ENCODE measurements at places on chromosomes 16 and 17.

GRCh38 chr17:77107506-77108433, 33.0 kb upstream of the SEC14L1 start:
- DNase-seq: peak; percentile 74

DNA sequence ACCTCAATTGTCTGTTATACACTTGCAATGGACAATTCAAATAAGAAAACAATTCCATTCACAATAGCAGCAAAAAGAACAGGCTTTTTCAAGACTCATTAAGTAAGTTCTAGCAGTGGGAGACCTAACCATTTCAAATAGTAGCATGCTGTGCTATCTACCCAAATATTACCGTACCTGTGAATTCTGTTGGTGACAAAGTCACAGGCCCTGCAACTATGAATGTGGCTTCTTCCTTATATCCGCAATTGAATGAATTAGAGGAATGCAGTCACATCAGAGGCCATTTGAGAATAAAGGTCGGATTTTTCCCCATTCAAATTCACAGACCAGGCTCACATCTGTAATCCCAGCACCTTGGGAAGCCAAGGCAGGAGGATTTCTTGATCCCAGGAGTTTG, 800 bp upstream of the NME4 start:
- DNase-seq: no peak

- no peak for DNase-seq
Measured at GRCh38 chr17:81117672-81118198, 47.6 kb upstream of the PVALEF start.

DNA sequence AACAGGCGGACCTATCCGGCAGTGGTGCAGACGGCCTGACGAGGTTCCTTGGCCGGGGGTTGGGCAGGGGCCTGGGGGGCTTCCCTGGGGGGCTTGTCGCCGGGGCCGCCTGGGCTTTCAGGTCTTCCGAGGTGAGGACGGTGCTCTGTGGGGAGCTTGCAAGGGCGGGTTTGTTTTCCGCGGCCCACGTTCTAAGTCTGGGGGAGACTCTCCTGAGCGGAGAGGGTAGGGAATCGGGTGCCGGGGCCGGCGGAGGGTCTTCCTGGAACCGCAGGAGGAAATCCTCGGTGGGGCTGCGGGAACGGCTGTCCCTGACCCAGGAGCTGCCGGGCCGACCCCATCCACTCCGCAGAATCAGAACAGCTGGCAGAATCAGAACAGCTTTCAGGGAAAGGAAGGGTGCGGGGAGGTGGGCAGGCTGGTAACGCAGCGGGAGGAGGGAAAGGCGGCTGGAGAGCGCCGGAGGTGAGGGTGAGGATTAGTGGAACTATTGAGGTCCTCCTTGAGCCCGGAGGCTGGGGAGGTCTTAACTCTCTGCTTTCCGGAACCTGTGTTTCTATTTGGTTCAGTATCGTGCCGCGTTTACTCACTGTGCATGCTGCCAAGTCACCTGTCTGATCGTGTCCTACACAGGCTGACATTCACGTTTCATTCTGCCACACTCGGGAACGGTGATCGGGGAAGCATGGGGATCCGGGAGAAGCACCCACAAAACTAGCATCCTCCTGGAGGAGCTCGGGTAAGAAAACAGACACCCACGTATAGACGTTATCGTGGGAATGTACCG, 28.9 kb downstream of the CPSF4L start:
- DNase-seq: peak; percentile 48

DNA sequence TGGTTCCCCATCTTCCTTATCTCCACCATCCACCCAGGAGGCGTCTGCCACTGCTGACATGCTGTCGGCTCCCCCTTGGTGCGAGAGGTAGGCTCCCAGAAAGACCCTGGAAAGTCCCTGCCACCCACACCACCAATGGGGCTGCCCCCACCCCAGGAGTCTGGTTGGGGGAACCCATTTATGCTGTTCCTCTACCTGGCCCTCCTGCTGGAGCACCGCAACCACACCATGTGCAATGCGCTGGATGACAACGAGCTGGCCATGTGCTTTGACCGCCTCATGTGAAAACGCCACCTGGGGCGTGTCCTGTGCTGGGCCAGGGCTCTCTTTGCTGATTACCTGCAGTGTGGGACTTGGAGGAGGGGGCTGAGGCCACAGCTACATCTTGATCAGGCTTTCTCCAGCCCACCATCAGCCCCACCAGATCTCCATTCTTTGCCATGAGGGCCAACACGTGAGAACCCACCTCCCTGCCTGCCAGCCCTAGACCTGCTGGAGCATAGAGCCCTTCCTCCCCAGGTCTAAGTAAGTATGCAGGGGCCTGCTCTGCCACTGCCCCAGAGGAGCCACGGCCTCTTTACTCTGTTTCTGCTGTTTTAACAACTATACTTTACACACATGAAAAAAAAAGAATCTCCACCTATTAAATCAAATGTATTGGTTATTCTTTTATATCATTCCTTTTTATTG, 7.9 kb upstream of the ALDH3A1 start:
- no peak for DNase-seq

DNA sequence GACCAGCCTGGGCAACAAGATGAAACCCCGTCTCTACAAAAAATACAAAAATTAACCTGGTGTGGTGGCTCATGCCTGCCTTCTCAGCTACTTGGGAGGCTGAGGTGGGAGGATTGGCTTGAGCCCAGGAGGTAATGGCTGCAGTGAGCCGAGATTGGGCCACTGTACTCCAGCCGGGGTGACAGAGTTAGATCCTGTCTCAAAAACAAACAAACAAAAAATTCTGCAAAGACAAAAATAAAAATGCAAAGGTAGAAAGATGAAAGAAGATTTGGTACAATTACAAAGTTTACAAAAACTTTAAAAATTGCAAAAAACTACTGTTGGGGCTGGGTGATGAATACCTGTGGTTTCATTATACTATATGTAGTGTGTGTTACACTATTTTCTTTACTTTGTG, 5.5 kb upstream of the CDH1 start:
- DNase-seq: no peak

DNA sequence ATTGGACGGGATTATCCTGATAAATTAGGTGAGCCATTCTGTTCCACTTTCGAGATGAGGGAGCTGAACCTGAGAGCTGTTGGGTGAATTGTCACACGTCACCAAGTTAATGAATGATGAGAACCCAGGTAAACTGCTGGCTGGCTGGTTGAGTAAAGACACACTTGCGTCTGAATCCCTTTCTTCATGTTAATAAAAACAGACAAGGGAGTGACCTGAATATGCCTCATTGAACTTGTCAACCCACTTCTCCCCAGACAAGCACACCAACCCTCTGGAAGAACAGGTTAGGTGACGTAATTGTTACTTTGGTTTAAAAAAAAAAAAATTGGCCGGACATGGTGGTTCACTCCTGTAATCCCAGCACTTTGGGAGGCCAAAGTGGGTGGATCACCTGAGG, 400.9 kb upstream of the CDH5 start:
- no peak for DNase-seq

DNA sequence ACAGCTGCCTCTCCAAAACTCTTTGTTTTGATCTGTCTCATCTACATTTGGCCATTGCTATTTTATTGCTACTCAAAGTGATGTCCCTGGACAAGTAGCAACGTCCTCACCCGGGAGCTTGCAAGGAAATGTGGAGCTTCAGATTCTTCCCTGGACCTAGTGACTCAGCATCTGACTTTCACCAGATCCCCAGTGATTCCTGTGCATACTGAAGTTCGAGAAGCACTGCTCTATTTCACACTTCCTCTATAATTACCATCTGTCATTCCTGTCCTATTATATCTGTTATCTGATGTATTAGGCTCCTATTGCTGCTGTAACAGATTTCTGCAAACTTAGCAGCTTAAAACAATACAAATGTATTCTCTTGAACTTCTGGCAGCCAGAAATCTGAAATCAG, 28.5 kb upstream of the VAT1L start:
- DNase-seq: no peak

DNA sequence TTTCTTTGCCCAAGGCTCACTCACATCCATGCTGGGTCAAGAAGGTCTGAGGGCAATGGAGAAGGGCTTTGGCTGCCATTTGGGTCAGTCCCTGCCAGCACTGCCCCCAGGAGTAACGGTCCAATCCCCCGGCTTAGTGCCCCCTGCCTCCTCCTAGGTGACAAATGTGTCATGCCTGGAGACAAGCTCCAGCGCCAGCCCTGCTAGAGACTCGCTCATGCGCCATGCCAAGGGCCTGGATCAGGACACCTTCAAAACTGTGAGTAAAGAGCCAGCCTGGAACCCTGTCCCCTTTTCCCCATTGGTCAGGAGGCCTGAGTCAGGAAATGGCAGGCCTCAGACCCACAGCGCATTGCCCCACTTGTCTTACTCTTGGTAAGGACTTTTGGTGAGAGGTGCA, 3.3 kb downstream of the CHCT1 start:
- DNase-seq: no peak

DNA sequence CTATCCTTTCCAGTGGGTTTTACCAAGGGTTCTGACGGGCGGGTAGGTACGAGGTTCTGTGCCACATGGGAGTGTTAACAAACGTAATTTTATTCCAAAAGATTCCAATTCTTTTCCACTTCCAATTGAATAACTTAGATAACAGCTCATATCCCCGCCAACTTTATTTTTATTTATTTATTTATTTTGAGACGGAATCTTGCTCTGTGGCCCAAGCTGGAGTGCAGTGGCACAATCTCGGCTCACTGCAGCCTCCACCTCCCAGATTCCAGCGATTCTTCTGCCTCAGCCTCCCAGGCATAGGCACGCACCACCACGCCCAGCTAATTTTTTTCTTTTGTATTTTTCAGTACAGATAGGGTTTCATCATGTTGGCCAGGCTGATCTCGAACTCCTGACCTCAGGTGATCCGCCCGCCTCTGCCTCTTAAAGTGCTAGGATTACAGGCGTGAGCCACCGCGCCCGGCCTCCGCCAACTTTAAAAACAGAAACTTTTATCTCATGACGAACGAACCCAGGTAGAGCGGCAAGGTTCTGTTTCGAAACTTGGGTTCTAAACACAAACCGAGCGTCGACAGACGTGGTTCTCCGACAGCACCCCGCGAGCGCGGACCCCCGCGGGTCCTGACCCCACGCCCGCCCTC, 613 bp downstream of the ECI1 start:
- DNase-seq: no peak

GRCh38 chr17:75315541-75316243, 26.5 kb upstream of the SLC25A19 start:
- no peak for DNase-seq

GRCh38 chr17:27321372-27321771, 27.5 kb downstream of the WSB1 start:
- no peak for DNase-seq

Measured in CD4-positive, alpha-beta memory T cell (primary cell).